ENCODE measurements at places on chromosomes 1 and 21.

GRCh38 chr1:113396585-113396984, 6.3 kb downstream of the MAGI3 start:
- DNase-seq = no peak

DNA sequence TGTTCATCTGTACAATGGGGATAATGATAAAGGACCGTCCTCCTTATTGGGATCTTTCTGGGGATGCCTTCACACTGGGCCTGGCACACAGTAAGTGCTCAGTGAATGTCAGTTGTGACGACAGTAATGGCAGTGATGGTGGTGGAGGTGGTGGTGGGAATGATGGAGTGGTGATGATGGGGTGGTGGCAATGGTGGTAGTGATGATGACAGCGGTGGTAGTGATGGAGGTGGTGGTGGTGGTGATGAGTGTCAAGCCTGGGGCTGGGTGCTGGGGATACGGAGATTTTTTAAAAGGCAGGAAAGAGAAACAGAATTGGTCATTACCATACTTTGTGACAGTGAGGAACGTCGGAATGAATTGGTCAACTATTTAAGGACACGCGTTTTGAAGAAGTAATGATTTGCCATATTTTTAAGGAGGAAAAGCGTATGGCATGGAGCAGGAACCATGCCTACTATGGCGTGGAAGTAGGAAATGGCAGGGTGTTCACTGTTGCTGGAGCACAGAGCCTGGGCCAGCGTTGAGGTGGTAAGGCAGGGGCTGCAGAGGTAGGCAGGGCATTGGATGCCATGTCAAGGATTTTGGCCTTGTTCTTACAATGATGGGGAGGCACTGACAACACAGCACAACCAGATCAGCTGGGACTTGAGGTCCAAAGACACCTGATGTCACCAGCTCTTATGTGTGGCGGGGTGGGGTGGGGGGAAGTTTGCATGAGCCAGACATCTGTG, 128.7 kb downstream of the ACTL8 start:
- no peak for DNase-seq

GRCh38 chr1:213138892-213139291, 87.9 kb downstream of the RPS6KC1 start:
- no peak for DNase-seq

- no peak for DNase-seq
Observed at GRCh38 chr1:84853741-84854721, 39.0 kb downstream of the LPAR3 start.

GRCh38 chr21:31554511-31555022, 104.9 kb upstream of the SOD1 start:
- no peak for DNase-seq

DNA sequence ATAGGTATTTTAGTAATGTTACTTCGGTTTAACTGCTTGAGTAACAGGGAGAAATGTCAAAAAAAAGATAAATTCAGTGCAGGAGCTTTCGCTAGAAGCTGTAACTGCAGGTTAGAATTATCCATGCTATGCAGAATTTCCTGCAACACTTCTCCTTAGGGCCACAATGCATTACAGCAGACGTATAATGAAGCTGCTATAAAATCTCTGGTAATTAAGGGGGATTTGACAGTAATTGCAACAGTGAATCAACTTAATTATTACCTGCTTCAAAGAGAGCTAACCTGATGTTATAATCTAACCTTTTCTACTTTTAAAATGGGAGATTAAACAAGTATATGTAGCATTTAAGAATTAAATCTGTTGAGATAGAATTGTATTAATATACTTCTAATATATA, 92.6 kb downstream of the ATG4C start:
- DNase-seq = no peak

DNA sequence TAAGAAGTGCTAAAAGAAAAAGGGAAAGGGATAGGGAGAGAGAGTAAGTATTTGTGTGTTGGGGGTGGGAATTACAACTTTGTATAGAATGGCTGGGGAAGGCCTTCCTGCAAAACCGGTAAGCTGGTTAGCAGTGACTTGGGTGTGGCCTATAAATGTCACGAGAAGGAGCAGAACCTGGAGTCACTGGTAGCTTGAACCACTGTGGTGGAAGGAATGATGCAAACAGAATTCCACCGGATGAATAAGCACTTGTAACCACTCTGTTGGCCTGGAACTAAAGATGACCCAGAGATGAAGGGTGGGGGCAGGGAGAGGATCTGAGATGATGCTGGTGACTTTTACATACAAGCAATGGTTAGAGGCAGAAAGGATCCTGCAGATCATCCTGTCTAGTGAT, 8.9 kb downstream of the XKR8 start:
- no peak for DNase-seq

- no peak for DNase-seq
Observed at GRCh38 chr1:202235856-202236837, 42.5 kb downstream of the LGR6 start.

DNA sequence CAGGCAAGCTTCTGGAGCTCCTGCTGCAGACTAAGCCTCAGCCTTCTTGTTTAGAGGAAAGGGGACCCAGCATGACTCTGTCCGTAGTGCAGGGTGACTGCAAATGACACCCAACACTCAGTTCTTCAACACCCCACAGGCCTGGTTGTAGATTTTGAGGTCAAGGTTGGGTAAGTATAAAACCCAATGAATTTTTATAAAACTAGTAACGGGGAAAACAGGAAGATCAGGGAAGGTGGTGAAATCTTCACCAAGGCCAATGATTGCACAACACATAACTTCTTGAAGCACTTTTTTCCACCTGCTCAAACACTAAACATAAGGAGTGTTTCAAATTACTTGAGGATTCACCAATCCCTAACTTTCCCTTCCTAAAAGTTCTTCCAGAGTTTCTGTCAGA, 89.4 kb upstream of the JAK1 start:
- no peak for DNase-seq

GRCh38 chr1:235714205-235714897, 64.8 kb upstream of the GNG4 start:
- DNase-seq = no peak

- no peak for DNase-seq
Observed at GRCh38 chr1:15168479-15168878, 14.9 kb downstream of the TMEM51 start.

GRCh38 chr21:44766014-44766817, 35.4 kb downstream of the UBE2G2 start:
- DNase-seq = no peak

DNA sequence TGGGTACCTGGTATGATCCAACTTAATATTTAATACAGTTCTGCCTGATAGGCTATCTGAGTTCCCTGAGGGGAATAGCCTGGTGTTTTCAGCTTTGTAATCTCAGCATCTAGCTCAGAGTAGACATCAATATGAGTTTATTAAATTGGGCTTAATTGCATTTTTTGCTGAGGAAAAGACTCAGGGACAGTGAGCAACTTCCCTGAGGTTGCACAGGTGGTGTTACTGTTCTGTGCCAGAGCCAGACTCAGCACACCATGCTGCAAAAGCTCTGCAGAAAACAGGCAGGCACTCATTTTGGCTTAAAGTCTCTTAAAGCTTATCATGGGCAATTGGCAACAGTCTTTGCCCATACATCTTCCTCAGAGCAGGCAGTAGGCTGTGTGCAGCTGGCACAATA, 90.5 kb upstream of the JUN start:
- DNase-seq = no peak

DNA sequence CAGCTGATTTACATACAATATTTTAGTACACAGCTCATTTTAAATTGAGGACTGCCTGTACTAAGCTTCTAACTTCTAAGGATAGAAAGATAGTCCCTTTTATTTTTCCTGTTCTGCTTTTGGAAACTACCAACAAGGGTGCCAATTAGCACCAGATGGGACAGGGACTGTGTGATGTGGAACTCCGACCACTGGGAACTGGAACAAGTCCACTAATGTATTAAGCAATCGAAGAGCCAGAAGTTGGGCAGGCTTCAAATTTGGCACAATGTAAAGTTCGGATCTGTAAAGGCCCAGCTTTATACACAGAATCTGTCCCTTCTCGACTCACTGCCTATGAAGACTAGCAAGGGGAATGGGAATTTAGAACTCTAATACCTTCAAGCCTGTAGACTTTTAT, 149.3 kb downstream of the ZC3H11B start:
- peak; percentile 57 for DNase-seq

GRCh38 chr1:26094076-26094669, 17.5 kb upstream of the PDIK1L start:
- no peak for DNase-seq

GRCh38 chr21:31500071-31500470, 156.0 kb upstream of the TIAM1 start:
- no peak for DNase-seq

DNA sequence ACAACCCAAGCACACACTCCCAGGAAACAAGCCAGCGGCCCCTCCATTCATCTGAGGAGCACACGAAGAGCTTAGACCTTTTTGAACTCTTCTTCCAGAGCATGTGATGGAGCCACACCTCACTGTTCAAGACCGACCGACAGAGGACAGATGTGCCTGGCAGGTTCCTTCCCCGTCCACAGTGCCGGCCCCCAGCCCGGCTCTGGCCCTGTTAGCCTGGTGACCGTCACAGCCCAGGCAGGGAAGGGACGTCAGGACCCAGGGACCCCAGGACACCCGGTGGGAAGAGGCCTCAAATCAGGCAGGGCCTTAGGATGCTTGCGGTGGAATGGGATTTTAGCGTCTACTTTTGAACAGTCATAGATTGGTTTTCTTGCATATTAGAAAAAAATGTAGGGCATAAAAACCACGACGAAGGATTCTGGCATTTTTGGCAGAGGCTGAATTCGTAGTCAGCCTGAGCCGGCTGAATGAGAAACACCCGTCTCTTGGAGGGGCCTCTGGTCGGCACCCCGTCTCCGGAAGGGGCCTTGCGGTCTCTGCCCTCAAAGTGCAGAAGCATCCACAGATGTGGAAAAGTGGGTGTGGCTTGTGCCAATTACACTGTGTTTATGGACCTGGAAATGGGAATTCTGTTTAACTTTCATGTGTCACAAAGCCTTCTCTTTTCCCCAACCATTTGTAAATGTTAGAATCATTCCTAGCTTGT, 79.3 kb downstream of the SIK1 start:
- no peak for DNase-seq

GRCh38 chr1:43934101-43934985, 742 bp downstream of the ARTN start:
- DNase-seq = peak; percentile 70

DNA sequence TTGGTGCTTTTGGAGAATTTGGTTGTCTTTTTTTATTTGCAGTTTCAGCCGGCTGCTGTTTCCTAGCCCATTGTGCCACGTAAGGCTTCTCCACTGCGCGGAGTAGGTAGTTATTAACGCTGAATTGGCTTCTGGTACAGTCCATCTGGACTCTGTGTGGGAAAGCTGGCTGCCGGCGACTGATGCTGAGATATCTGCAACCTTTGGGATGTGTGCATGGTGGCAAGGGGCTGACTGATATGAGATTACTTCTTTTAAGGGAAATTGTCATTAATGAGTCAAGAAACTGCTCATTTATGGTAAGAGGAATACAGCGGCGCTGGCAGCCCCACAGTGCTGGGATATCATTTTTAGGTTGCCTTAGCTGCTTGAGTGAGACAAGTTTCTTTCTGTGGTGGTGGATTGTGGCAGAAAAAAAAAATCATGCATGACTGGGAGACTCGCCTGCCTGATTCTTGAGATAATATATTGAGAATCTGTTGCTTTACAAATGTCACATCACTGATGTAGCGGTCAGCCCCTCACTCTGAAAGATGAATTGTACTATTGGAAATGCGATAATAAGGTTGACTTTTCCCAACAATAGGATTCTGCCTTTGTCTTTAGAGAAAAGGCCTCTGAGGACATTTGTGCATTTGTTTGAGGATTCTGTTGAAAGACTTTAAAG, 2.5 kb upstream of the ELAVL4 start:
- DNase-seq = no peak

- DNase-seq = no peak
Observed at GRCh38 chr1:208980605-208981004, 602.9 kb upstream of the CAMK1G start.

DNA sequence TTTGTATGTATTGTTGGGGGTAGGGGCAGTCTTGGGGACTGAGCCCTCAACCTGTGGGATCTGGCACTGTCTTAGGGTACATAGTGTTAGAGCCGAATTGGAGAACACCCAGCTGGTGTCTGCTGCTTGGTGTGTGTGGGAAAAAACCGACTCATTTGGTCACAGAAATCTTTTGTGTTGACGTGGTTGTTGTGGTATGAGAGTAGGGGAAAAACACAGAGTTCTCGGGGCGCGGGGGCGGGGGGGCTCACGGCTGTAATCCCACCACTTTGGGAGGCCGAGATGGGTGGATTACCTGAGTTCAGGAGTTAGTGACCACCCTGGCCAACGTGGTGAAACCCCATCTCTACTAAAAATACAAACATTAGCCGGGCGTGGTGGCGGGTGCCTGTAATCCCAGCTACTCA, 15.3 kb upstream of the SRSF10 start:
- no peak for DNase-seq

DNA sequence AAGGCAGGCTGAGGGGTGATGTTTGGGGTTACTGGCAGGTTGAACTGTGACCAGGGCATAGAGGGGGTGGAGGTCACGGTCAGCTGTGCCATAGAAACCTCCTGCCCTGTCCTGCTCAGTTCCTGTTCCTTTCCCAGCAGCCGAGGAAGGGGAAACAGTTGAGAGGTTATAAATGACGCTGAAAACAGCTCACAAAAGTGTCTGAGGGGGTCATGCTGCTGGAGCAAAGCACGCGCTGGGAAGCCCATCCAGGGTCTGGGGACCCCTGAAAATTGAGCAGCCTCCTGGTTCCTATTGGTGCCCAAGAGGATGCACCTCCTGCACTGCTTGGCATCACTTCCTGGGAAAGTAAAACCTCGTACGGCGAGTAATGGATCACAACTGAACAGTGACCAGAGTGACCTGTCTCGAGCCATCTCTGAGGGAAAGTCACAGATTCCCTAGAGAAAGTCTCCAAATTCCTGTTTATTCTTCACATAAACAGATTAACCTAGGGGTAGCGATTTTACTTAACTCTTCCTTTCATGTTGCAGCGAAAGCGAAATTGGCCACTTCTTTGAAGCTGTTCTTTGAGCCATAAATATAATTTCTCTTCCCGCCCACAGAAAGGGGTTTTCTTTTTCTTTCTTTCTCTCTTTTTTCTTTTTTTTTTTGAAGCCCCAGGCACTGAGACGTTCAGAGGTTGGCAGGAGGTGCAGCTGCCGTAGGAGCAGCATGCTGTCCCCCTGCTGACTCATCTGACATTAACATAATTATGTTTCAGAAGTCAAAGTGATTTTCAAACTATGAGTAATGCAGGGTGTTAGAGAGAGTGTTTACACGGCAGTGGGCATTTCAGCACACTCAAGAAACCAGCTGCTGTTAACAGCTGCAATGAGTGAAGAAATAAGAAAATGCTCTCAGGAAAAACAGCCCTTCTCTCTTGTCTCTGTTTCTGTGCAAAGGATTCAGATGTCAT, 41.8 kb upstream of the ATF3 start:
- peak; percentile 59 for DNase-seq

- DNase-seq = no peak
Observed at GRCh38 chr21:28480470-28480869, 512.2 kb downstream of the LTN1 start.

- DNase-seq = no peak
Observed at GRCh38 chr1:25037174-25038074, 107.3 kb upstream of the RUNX3 start.

- DNase-seq = peak; percentile 51
Observed at GRCh38 chr1:1748686-1749321, 24.6 kb upstream of the CDK11A start.

- no peak for DNase-seq
Observed at GRCh38 chr21:41520560-41521442, 12.8 kb upstream of the TMPRSS2 start.
